ENCODE measurements at places on chromosomes 7 and 10. TPM values are rescaled to one million over a fixed set of nuclear protein-coding genes. Genes with fewer than 3 reads are reported as not detected.

IGFBP1 gene
- 0.11 TPM for total RNA-seq

TCAF2 gene
- total RNA-seq: 1.9 TPM

NRCAM gene
- total RNA-seq: 0.62 TPM

TMUB1 gene
- 20.6 TPM for total RNA-seq

ADIRF gene
- total RNA-seq: 73.0 TPM
